ENCODE measurements at places on chromosomes 4 and X. TPM values are rescaled to one million over a fixed set of nuclear protein-coding genes. Genes with fewer than 3 reads are reported as not detected.

DNA sequence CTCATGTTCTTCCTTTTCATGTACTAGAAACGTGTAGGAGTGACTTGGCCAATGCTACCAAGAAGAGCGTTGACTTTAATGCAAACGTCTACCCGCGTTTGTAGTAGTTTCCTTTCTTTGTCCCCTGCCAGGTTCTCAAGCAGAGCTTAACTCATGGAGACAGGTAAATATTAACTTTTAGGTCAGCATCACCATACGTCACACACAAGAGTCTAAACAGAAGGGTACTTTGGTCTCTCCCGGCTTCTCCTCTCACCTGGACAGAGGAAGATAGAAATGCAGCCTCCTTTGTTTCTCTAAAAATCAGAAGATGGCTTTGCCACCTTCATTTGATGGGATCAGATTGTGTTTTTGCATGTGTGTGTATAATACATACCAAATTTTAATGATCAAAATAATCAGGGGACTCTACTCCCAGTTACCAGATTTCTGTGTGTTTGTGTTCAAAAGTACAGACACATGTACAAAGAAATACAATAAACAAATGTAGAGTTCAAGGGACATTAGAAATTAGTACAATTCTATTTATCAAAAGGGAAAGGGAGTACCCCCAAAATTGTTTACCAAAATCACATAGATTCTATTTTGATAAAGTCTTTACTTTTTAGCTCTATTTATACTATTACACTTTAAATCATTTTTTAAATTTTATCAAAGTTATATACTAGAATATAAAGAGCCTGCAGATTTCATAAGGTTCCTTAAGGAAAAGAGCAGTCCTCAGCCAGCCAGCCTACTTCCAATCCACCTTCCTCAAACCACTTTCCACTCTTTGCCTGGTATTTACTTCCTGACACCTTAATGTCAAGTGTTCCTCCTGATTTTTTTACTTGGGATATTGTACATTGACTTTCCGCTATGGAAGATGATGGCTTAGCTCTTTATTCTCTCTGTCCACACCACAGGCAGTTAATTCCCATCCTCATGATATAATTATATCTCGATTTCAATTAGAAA, 195.5 kb downstream of the RELL1 start:
- H3K4me3 ChIP-seq, result peak overlapping the region; percentile 44
- no peaks in the 10 kb centered on the region for H3K27me3 ChIP-seq
- H3K27ac ChIP-seq, result peak overlapping the region; percentile 75
- DNase-seq, result peak; percentile 39

DNA sequence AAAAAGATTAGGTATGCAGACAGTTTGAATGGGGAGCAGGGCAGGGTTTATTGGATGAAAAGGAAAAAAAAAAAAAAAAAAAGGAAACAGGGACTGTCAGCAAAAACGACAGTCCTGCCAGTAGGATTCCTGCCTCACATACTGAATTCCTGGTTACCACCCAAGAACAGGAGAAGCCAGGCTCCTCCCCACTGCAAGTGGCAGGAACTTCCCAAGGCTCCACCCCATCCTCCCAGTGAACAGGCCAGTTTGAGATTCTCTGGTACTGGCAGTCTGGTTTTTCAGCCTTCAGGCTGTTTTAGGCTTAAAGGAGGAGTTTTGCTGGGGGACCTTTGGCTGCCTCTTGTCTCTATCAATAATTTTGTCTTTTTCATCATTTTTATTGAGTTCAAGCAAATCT, 360.0 kb upstream of the CXorf51A start:
- H3K4me3 ChIP-seq, result no peak overlapping the region
- no peaks in the 10 kb centered on the region for H3K4me1 ChIP-seq
- no peaks in the 10 kb centered on the region for H3K36me3 ChIP-seq
- no peaks in the 10 kb centered on the region for H3K27me3 ChIP-seq
- DNase-seq, result no peak

GRCh38 chr4:79385641-79386040, 22.4 kb downstream of the GK2 start:
- H3K4me1 ChIP-seq, result no peaks in the 10 kb centered on the region
- no peak overlapping the region for H3K4me3 ChIP-seq
- no peaks in the 10 kb centered on the region for H3K36me3 ChIP-seq

DNA sequence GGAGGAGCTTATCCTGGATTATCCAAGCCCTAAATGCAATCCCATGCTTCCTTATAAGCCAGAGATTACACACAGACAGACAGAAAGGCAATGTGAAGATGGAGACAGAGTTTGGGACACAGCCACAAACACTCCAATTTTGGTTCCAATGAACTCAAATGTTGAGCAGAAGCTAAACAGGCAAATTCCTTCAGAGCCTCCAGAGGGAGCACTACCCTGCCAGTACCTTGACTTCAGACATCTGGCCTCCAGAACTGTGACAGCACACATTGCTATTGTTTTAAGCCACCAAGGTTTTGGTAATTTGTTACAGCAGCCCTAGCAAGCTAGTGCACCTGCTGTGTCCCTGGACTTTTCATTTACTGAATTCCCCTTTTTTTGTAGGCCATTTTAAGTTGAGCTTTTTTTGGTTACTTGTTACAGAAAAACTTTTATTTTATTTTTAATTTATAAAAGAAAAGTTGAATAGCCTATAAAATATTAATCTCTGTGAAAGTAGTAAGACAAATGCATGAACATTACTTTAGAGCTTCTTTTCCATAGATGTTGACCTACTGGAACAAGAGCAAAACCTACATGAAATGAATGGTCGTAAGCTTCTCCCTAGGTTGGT, 33.4 kb upstream of the SRD5A3 start:
- H3K27me3 ChIP-seq, result no peaks in the 10 kb centered on the region
- H3K36me3 ChIP-seq, result no peaks in the 10 kb centered on the region
- H3K4me1 ChIP-seq, result no peaks in the 10 kb centered on the region
- H3K27ac ChIP-seq, result no peak overlapping the region
- peak; percentile 22 for DNase-seq
- H3K4me3 ChIP-seq, result no peak overlapping the region

DNA sequence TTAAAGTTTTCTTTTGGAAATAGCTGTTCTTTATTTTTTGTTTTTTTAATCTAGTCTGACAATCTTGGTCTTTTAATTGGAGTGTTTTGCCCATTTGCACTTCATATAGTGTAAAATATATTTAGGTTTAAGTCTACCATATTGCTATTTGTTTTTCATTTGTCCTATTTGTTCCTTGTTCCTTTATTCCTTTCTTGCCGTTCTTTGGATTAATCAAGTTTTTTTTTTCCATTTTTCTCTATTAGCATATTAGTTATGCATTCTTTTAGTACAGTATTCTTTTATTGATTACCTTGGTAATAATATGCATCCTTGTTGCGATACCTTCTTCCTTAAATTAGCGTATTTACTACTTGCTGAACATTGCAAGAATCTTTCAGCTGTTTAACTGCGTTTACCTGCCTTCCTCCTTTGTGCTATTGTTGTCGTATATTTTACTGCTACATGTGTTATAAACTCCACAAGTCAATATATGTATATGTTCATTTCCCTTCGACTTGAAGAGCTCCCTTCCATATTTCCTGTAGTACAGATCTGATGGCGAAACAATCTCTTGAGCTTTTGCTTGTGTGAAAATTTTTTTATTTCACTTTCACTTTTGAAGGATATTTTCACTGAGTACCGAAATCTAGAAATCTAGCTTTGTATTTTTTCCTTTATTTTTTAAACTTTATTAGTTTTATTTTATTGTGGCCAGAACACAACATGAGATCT, 23.9 kb upstream of the RNF212 start:
- no peak overlapping the region for H3K27ac ChIP-seq
- no peaks in the 10 kb centered on the region for H3K36me3 ChIP-seq
- H3K4me3 ChIP-seq, result no peak overlapping the region

- H3K4me3 ChIP-seq, result no peak overlapping the region
- no peaks in the 10 kb centered on the region for H3K27me3 ChIP-seq
- H3K36me3 ChIP-seq, result no peaks in the 10 kb centered on the region
- DNase-seq, result peak; percentile 7
These were observed 17.1 kb downstream of the PSAPL1 start for GRCh38 chr4:7417639-7418038.

DNA sequence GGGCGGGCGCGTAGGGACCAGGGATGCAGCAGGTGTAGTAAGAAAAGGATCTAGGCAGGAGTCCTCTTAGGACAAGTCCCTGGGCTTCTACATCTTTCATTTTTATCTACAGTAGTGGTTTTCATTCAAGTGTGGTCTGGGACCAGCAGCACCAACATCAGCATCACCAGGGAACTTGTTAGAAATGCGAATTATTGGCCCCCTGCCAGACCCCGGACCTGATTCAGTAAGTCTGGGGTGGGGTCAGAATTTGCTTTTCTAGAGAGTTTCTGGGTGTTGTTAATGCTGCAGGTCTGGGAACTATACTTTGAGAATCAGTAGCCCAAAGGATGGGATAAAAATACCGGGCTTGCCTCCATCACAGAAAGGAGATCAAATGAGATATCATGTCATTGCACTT, 1.3 kb upstream of the PCYT1B start:
- H3K27ac ChIP-seq, result no peak overlapping the region
- DNase-seq, result no peak
- H3K27me3 ChIP-seq, result peaks cover 2% of the 10 kb centered on the region
- H3K4me3 ChIP-seq, result no peak overlapping the region

- no peaks in the 10 kb centered on the region for H3K27me3 ChIP-seq
- H3K4me1 ChIP-seq, result no peaks in the 10 kb centered on the region
- H3K27ac ChIP-seq, result no peak overlapping the region
- no peaks in the 10 kb centered on the region for H3K36me3 ChIP-seq
These were observed 19.3 kb upstream of the CLNK start for GRCh38 chr4:10703766-10704429.

DNA sequence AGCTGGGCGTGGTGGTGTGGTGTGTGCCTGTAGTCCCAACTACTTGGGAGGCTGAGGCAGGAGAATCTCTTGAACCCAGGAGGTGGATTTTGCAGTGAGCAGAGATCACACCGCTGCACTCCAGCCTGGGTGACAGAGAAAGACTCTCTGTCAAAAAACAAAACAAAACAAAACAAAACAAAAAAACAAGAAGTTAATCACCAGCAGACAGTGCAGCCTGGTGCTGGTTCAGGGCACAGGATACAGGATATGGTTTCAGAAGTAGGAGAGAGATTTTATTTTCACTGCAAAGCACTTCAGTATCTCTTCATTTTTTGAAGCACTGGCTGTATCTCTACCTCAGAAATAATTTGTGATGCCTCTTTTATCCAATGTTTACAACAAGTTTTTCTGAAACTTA, 1222.9 kb upstream of the PRKX start:
- H3K4me3 ChIP-seq, result no peak overlapping the region
- H3K4me1 ChIP-seq, result no peaks in the 10 kb centered on the region
- H3K36me3 ChIP-seq, result no peaks in the 10 kb centered on the region
- DNase-seq, result no peak
- no peak overlapping the region for H3K27ac ChIP-seq

The SUPT20HL2 gene
- not detected for total RNA-seq

The DDIT4L gene
- total RNA-seq, result 6.1 TPM

The RBM3 gene
- 265 TPM for total RNA-seq

The RLIM gene
- 42.7 TPM for total RNA-seq

The PLXNB3 gene
- total RNA-seq, result 5.6 TPM

The DMD gene
- total RNA-seq, result 17.9 TPM

The SHROOM2 gene
- 11.8 TPM for total RNA-seq

The AKAP17A gene
- total RNA-seq, result 45.1 TPM
